ENCODE measurements at places on chromosomes 2 and 18.

GRCh38 chr18:76546088-76546435 lies 51.0 kb upstream of the ZNF516 start:
- DNase-seq, result no peak

GRCh38 chr2:173161040-173161439 lies 85.4 kb downstream of the MAP3K20 start:
- DNase-seq, result no peak

- DNase-seq, result no peak
Observed at GRCh38 chr2:67159929-67160328, 237.2 kb upstream of the ETAA1 start.

DNA sequence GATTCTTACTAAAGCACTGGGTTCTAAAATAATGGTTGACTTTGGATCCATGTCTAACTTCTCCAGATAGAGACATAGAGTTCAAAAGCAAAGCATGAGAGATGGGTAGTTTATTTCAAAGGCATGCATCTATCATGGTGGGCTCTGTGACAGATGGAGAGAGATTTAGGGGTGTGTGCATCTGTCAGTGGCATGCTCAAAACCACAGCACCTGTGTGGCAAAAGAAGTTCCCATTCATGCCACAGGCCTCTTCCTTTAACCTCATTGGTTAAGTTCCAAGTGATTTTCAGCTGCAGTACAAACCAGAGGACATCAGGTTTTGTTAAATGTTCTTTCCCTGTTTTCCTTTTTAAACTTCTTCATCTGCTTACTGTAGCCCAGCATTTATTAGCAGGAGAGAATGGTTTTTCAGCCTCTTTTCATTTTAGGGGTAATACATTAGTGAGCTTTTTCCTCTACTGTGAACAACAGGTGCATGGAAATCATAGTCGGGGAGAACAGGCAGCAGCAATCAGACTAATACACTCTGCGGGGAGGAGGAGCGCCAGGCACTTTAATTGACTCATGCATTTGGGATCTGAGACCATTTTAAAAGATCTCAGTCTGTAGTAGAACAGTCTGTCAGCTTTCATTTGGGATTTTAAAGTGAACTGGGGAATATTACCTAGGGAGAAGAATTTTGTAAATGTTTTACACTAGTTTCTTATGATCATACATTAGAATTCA lies 52.4 kb upstream of the UPP2 start:
- DNase-seq, result no peak

- DNase-seq, result peak; percentile 87
Observed at GRCh38 chr2:64606479-64607363, 47.0 kb downstream of the SERTAD2 start.

- DNase-seq, result no peak
Observed at GRCh38 chr18:13006531-13007247, 15.5 kb downstream of the CEP192 start.

DNA sequence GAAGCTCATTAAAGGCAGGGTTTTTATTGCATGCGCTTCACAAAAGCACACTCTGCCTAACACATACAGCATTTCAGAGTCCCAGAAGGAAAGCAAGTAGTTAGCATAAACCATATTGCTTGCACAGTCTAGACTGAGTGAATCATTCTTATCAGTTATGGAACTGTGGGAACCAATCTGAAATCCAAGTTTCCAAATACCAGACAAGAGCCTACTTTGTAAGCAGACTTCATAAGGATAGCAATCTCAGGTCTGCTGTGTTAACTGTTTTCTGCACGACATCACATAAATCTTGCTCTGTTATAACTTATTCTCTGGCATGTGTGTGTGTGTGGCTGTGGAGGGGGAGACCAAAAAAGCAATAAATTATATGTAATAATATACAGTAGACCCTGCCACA lies 608.1 kb upstream of the REG3G start:
- DNase-seq, result no peak

GRCh38 chr2:143290221-143290620 lies 161.0 kb downstream of the ARHGAP15 start:
- DNase-seq, result no peak

GRCh38 chr2:217289907-217290280 lies 430.0 kb upstream of the TNP1 start:
- no peak for DNase-seq

- DNase-seq, result no peak
Observed at GRCh38 chr18:68660354-68661183, 54.3 kb downstream of the TMX3 start.

- no peak for DNase-seq
Observed at GRCh38 chr2:233178994-233179847, 72.3 kb upstream of the ATG16L1 start.

DNA sequence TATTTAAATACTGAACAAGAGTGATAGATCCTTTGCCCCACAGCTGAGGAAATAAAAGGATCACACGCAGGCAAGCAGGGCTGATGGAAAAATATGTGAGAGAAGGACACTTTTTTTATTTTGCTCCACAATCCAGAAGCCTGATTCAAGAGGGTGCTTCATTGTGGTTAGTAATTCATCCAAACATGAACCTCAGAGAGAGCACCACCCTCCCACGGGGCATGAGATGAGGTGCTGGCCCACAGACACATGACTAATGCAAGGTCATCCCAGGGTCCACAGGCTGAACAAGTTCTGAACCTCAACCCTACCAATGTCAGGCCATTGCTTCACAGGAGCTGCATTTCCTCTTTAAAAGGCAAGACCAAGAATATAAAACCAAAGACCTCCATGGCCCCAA lies 239.6 kb downstream of the MREG start:
- DNase-seq, result no peak

- no peak for DNase-seq
Observed at GRCh38 chr2:239275044-239275685, 125.7 kb downstream of the HDAC4 start.

- DNase-seq, result no peak
Observed at GRCh38 chr18:57780706-57781347, 22.3 kb downstream of the ATP8B1 start.

DNA sequence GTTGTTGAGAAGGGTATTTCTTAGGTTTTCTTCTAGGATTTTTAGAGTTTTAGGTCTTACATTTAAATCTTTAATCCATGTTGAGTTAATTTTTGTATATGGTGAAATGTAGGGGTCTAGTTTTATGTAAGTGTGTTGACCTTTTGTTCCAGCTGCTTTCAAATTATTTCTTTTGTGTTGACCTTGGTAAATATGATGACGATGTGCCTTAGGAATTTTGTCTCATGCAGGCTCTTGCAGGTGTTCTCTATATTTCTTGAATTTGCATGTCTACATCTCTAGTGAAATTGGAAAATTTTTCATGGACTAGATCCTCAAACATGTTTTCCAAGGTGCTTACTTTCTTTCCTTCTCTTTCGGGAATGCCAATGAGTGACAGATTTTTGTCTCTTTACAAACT lies 1609.3 kb upstream of the ZEB2 start:
- no peak for DNase-seq

GRCh38 chr2:112087346-112088020 lies 32.4 kb downstream of the TMEM87B start:
- peak; percentile 23 for DNase-seq

GRCh38 chr2:30710016-30710415 lies 97.2 kb downstream of the CAPN13 start:
- DNase-seq, result no peak

GRCh38 chr2:227033471-227034148 lies 130.4 kb downstream of the COL4A4 start:
- peak; percentile 15 for DNase-seq

GRCh38 chr2:49827366-49827765 lies 673.1 kb upstream of the FSHR start:
- DNase-seq, result no peak

GRCh38 chr2:35538796-35539195 lies 816.8 kb upstream of the CRIM1 start:
- DNase-seq, result no peak

DNA sequence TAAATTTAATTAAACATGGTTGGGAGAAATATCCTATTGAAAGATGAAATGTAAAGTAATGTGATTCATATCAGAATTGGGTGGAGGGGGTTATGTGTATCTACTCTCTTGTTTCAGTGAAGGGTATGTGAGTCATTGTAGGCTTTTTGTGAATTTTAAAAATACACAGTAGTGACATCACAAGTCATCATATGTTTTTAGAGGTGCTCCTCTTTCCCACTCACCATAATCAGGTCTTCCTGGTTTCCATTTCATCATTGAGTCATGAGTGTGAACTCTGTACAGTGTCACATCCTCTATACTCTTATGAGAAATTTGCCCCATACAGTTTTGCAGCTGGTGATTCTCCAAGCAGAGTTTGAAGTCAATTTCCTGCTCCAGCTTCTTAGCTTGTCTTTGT lies 18.8 kb downstream of the FSIP2 start:
- DNase-seq, result no peak

DNA sequence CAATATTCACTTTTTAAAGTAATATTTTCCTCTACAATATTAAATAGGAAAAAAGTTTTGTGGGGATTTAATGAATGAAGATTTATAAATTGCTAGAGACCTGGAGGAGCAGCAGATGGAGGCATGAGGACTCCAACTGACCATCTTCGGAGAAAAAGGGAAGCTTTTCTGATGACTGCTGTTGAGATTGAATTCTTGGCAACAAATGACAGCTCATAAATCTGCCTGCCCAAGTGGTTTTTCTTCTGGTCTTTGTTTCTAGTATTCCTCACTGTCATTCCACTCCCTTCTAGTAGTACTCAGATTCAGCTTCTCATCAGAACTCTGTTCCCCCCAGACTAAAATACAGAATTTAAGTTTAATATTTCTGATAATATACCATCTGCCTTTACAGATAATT lies 157.0 kb downstream of the EML6 start:
- no peak for DNase-seq

- DNase-seq, result no peak
Observed at GRCh38 chr2:134253804-134254203, at the start of gene MGAT5. Gene MGAT5 (plus strand): TSS chr2:134254072. CDS start chr2:134254404, 332 bp downstream.

DNA sequence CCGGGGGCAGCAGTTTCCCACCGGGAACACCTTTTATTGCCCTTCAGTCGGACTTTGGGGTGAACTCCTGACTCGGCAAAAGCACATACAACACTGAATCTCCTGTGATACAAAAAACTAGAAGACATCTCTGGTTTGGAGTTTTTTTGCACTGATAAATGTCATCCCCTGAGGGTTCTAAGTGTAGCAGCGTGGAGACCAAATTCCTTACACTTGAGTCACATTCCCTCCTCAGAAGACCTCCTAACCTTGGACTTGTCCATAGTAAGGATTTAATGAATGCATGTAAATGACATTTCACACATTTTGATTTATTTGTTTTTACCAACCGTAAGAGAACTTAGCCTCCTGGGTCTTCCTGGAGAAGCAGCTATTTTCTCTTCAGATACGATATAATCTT lies 54.0 kb upstream of the GPR45 start:
- DNase-seq, result no peak

DNA sequence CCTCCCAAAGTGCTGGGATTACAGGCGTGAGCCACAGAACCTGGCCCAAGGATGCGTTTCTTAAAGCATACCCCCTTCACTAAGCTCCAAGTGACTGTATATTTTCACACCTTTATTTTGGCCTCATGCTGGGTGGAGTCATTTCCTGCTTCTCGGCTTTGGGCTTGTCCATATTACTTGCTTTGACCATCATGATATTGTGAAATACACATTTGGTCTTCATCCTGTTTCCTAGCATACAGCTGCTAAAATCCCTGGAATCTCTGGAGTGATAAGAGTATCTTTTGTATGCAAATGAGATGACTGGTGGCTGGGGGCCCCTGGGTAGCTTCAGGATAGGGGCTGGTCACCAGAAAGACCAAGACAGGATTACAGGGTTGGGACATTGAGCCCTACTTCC lies 17.6 kb upstream of the COLEC12 start:
- no peak for DNase-seq

DNA sequence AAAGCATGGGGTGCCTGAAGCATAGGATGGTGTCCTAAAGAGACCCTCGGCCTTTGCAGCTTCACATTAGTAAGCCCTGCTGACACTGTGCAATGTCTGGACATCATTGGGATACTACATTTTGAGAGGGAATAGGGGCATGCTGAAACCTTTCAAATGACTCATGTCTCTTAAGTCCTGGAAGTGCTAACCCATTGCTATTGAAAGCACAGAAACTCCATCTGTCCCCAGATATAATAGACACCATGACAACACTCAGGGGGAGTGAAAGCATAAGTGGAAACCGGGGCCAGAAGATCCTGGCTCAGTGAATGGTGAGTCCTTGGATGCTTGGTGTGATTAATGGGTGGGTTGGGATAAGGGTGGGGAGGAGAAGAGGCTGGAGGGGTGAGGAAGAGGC lies 595.5 kb upstream of the ID2 start:
- DNase-seq, result no peak

- DNase-seq, result no peak
Observed at GRCh38 chr18:79964330-79965118, at the start of gene HSBP1L1. Gene HSBP1L1 (plus strand): TSS chr18:79964643. CDS start chr18:79964736, 93 bp downstream.

- no peak for DNase-seq
Observed at GRCh38 chr18:27419646-27420045, 234.5 kb upstream of the CHST9 start.

DNA sequence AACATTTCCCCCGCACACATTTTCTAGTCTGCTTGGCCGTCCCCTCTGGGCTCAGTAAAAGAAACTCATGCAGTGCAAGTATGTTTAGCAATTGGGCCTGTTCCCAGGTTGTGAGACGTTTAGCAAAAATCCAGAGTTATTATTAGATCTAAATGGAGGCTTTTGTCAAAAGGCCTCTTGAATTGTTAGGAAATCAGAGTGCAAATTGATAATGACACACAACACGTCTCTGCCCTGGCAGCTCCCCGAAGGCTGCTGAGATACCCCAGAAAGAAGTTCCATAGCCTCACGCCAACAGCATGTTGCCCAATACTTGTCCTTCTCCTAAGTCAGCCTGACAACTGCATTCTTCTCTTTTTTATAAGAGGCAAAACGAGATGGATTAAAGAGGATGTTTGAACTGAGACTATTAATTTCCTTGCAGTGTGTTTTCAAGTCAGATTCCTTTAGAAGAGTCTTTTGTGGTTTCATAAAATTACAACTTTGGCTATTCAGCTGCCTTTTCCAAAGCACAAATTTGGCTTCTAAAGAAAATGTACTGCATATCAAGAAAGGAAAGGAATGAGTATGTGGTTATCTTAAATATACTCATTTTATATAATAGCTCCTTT lies 202.2 kb downstream of the TRIB2 start:
- DNase-seq, result no peak

DNA sequence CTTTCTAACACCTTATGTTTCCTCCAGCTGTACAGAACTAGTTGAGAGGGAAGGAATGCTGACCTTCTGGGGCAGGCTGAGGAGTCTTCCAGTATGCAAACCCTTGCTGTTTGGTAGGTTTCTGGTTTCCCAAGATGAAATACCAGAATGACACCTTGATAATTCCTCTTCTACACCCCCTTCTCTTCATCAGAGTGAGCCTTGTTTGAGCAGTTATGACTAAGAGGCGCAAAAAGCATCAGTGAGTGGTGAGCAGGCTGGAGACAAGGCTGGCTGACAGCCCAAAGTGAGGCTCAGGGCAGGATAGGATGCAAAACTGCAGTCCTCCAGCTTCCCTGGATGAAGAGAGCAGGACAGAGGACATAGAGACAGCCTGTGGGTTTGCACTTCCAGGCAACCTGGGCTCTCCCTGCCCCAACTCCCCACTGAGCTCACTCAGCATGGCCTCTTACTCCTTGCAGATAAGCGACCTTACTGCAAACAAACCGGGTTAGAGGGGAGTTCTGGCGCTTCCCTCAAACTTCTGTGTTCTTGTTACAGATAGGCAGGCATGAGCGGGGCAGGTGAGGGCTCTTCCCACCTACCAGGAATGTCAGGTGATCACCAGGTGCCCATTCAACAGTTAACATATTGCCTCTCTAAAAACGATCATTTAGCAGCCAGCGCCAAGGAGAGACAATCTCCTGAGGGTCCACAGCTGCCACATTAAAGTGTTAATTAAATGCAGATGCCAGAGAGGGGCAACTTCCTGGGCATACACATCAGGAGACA lies 5.4 kb downstream of the MPPE1 start:
- DNase-seq, result no peak
